NCI-H226 (cell line): ENCODE measurements at places on chromosomes 2 and 18.

GRCh38 chr18:45837283-45838070, 12.0 kb downstream of the SIGLEC15 start:
- no peak for DNase-seq

- no peak for DNase-seq
Measured at GRCh38 chr2:43538034-43538670, 57.7 kb downstream of the THADA start.

DNA sequence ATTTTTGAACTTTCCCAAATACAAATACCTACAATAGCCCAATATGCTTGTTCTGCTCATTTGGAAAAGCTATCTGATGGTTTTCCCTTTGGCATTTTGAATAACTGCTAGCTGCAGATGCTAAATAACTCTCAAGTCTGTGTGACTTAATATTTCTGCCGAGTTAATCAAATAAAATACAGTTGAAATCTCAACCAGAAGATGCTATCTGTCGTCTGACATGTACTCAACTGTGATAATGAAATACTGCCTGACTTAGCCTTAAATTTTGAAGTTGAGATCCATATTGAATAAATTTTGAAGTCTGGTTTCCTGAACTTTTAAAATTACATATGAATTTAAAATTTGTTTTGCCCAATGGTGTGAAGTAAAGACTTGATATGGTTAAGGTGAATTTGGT, 204.4 kb upstream of the MEX3C start:
- no peak for DNase-seq

- peak; percentile 38 for DNase-seq
Measured at GRCh38 chr2:43088143-43089073, 138.0 kb downstream of the ZFP36L2 start.

DNA sequence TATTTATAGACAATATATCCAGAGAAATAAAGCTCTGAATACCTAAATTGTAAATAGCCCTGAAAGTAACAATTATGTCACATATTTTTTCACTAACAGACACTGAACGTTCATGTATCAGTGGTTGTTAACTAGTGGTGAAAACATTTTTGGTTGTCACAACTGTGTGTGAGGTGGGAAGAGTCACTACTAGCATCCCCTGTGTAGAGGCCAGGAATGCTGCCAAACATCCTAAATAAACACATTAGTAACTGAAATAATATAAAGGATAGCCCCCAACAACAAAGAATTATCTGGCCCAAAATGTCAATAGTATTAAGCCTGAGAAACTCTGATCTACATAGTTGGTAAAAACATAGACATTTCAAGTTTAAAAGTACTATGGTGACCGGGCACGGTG, 64.5 kb downstream of the ROCK1 start:
- no peak for DNase-seq

DNA sequence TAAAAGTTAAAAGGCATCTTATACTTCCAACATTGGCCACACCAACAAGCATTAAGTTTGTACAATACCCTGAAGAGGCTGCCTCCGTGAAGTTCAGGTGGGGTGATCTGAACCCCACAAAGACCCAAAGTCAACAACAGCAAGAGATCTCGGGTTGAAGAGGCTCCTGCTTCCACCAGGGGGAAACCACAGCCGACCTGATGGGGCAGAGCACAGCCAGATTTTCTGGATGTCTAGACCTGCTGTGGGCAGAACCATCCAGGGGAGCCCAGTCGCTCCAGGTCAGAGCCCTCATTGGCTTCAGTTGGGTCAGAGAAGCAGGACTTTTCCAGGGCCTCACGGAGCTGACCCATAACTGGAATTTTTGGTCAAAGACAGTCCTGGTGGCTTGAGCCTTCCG, 66.5 kb upstream of the ACKR3 start:
- DNase-seq: no peak

- DNase-seq: no peak
Measured at GRCh38 chr2:177010146-177010545, 202.4 kb upstream of the HNRNPA3 start.

DNA sequence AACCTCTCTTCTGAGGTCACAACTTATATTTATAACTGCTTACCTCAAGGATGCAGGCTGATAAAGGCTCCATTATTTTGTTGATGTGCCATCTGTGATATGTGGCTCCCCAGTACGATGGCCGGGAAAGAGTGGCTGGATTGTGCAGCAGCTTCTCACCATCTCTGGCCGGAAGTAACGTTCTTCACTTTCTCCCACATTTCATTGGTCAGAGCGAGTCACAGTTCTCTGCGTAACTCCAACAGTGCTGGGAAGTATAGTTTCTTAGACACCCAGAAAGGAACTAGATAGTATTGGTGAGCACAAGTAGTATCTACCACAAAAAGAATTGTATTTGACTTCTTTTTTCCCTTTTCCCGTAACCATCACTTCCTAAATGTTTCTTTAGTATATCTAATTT, 28.7 kb downstream of the ZSWIM2 start:
- DNase-seq: no peak

DNA sequence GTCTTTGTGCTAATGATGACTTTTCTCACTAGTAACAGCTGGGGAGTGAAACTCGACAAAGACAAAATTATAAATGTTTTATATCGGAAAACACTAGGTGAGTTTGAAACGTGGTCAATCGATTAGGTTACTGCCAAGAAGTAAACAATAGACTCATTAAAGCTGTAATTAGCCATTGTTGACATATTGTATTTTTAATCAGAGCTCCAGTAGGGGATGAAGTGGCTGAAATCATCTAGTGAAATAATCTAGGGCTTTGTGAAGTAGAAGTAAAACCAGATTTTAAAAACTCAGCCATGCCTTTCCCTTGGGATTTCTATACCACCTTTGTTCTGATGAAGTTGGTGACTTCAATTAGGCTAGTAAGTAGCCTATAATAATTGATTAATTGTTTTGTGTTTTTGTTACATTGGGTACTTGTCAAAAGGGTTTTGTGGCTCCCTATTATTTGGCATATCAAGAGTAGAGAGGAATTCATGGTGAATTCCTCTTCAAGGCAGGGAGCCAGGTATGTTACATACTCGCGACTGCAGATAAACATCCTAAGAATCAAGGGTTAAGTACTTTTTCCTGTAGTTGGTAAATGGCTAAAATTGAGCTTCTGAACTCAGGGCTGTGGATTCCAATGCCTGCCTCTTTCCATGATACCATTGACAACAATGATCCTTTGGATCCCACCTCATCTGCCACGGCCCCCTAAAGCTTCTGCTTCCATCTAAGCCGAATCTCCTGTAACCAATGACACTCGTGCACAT, 31.6 kb downstream of the RAB27B start:
- DNase-seq: no peak

GRCh38 chr2:195756218-195756942, 99.4 kb downstream of the SLC39A10 start:
- no peak for DNase-seq

DNA sequence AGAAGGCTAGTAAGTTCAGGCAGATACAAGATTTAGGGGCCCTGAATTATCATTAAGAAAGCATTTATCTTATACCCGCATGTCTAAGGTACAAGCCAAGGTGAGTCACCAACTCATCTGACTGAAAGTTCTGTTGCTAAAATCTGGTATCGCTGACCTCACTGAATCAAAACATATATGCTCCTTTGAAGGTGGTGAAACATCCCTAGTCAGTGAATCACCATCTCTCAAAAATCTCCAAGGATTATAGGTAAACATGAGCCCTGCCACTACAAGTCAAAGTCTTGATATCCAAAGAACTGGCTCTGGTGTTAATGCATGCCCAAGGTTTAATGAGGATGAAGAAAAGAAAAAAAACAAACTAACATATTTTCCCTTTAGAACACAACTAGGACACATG, 43.5 kb downstream of the IRS1 start:
- DNase-seq: peak; percentile 89

DNA sequence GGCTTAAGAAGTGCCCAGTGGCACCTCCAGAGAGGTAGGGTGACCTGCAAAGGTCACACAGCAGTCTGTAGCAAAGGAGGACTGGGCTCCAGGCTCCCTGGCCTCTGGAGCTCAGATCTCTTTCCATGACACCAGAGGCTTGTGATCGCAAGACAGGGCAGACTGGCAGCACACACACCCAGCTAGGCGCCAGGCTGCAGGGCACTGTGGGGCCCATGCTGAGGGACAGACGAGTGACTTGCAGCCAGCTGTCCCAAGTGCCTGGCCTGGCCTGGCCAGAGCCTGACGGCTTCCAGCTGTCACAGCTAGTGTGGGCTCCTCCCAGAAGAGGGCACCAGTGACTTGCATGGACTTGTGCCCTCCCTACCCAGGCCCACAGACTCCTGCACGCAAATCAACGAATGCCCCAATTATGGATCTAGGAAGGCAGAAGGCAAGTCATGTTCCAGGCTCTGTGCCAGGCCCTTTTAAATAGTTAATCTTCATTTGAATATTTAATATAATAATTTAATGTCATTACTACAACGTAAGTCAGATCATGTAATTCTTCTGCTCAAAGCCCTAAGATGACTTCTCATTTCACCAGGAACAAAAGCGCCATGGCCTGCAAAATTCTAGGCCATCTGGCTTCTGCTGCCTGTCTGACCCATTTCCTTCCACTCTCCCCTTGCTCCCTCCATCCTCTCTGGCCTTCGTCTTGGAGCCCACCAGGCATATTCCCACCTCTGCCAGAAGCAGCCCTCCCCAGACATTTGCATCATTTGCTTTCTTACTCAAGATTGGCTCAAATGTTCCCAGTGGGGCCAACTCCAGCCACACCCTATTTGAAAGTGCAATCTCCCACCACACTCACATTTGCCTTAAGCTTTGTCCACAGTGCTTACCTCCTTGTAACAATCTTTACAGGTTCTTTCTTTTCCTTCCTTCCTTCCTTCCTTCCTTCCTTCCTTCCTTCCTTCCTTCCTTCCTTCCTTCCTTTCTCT, 3.7 kb upstream of the SPEG start:
- DNase-seq: no peak

- no peak for DNase-seq
Measured at GRCh38 chr2:128264881-128265607, 53.6 kb downstream of the HS6ST1 start.

DNA sequence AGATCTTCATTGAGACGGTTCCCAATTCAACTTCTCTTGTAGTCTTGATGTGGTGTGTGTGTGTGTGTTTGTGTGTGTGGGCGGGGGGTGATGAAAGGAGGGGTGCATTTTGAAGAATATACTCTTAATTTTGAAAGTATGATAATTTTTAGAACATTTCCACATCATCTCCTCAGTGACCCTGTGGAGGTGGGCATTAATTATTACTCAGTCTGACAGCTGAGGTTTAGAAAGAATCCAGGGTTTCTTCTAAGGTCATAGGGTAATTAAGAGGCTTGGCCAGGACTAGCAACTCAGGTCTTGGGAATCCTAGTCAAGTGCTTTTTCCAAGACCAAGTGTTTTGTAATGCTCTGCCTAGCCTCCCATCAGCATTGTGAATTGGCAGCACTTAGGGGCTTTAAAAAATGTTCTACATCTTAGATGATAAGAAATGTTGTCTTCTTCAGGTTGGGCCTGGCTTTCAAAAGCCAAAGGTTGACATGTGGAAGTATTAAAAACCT, 100.5 kb downstream of the SPTBN1 start:
- DNase-seq: peak; percentile 87

DNA sequence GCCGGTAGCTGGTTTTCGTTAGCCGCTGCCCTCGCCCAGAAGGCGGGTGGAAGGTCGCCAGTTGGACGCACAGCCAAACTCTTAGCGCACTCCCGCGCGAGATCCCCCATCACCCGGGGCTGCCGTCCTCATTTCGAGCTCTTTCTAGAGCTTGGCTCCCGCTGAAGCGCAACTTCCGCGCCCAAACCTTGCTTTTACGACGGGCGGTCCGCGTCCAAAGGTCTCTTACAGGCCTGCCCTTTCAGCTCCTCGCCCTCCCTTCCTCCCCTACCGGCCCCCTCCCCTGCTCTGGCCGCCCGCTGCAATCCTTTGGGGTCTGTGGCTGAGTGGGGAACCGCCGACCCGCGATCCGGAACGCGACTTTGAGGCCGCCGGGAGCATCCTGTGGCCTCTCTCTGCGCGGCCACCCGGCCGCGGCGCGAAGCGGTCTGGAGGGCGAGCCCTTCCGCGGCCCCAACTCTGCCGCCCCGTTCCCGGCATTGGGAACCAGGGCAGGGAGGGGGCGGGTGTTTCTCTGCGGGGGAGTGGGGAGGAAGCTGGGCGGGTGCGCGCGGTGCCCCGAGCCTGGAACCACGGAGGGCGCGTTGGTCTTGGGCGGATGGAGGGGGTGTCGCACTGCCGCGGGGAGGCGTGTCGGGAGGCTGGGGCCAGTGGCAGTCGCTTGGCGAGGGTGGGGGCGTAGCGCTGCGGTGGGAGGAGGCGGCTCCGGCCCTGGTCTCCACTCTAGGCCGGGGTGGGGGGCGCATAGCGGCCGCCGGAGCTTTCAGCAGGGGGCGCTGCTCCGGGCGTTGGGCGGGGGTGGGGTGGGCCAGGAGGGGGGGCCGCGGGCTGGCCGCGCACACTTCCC, at the start of gene GDF7:
Gene GDF7 (plus strand): TSS at position 841 of the 847 bp plus-strand sequence. CDS start 96 bp downstream, outside the sequence.
- DNase-seq: no peak

DNA sequence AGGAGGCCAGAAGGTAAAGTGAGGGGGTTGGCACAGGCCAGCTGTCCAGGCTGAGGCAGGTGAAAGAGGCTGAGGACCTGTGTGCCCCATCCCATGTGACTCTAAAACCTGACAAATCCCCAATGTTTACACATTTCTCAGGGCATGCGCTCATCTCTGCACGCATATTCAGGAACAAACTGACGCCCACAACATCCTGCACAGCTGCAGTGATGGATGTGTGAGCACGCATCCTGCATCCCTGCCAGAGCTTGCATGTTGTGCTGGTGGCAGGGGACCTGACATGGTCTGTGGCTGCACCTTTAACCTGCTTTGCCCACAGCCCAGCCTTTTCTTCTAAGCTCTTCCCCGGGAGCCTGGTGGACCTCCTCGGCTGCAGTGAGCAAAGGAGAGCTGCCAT, 83.1 kb downstream of the FBXO15 start:
- DNase-seq: no peak

DNA sequence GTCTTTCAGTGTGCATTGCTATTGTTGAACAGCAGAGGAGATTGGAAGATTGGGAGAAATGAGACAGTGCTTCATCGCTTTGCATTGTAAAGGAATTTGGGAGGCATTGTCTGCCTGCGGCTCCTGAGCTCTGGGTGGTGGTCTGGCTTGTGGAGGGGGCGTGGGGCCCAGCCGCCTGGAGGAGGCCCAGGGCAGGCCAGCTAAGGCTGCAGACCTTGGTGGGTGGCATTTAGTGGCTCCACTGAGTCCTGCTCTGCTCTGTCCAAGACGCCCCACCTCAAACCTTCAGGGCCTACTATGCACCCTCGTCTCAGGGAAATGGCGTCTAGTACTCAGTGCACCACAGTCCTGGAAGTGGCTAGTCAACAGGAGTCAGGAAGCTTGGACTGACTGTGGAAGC, 5.7 kb upstream of the HS1BP3 start:
- DNase-seq: no peak

GRCh38 chr18:28269750-28270149, 92.8 kb upstream of the CDH2 start:
- peak; percentile 64 for DNase-seq

- DNase-seq: no peak
Measured at GRCh38 chr2:200498402-200499162, 11.3 kb downstream of the KCTD18 start.
